IPS DF 6.9 (cell line): ENCODE measurements at places on chromosomes 1 and 21.
A peak's percentile ranks its signal among the peaks of the same experiment; 100 is the strongest.

DNA sequence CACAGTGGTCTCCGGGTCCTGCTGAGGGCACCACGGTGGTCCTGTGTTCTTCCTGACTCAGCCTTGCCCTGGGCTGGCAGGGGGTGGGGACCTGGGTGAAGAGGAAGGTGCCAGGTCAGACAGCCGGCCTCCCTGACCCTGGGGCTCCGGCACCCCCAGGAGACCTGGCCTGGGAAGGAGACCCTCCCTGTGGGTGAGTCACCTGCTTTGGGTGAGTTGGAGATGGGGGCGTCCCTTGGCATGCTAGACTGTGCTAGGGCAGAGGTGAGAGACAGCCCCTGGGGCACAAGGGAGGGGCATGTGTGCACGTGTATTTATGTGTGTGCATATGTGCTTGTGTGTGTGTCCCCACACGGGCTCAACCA, 23.4 kb downstream of the SPSB1 start:
- DNase-seq: no peak

GRCh38 chr1:24893431-24893830, 36.6 kb downstream of the RUNX3 start:
- no peak for DNase-seq

- no peak for DNase-seq
Measured at GRCh38 chr1:177741476-177741875, 228.4 kb downstream of the SEC16B start.

DNA sequence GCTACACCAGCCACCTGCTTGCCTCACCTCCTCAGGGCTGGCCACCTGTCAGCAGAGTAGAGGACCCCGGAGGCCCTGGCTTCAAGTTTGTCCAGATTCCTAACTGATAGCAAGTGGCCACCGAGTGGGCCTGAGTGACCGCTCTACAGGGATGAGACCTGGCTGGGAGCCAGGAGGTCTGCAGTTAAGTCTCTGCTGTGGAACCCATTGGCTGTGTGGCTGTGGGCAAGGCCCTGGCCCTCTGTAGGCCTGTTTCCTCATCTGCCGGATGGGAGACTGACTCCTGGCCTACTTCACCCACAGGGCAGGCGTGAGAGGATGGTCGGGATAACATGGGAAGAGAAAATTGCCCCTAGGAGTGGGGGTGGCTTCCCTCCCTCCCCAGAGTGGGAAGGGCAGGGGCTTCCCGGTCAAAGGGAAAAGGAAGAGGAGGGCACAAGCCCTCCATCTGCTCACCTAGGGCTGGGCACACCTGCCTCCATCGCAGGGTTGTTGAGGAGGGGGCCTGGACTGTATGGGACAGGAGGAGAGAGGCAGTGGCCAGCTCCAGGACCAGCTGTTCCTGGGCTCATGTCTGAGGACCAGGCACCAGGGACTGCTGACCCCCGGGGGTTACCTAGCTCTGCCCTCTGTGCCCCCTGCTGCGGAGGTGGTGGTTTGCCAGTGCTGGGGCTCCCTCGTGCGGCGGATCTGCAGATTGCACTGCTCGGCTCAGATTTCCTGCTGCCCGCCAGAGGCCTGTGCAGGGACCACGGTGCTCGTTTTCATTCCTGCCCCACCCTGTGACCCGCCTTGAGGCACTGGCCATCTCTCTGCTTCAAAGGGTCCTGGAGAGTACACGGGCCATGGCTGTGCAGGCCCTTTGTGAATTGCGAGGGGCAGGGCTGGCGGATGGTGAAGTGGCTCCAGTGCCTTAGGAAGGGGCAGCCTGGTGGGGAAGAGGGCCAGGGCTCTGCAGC, 9.1 kb upstream of the MTFR1L start:
- no peak for DNase-seq

DNA sequence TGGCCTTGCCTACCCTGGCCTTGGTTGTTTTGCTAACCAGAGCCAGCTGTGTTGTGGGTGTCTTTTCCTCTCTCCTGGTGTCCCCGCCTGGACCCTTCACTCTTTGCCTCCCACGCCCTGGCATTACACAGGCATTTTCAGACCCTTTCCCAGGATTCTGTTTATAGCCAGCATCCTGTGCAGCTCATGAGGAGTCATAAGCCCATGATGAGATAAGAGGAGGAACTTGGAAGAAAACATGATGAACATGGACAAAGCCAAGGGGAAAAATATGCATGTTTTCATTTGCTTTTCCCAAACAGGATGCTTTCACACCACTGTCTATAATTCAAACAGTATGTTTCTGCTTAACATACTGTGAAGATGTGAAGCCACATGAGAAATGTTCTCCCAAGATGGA, 18.7 kb upstream of the WARS2 start:
- no peak for DNase-seq

DNA sequence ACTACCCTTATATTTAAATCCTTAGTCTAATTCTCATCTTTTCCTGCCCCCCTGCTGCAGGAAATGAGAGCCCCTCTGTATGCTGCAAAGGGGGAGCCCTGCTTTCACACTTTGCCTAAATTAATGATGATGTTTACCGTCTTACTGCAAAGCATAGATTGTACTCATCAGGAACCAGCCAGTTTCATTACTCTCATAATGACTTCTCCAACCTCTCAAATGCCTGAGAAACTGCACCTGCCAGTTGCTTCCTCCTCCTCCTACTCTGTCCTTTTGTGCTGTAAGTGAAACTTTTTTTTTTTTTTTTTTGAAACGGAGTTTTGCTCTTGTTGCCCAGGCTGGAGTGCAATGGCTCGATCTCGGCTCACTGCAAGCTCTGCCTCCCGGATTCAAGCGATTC, 101.7 kb downstream of the ADSS2 start:
- DNase-seq: no peak

GRCh38 chr21:46097336-46098293, at the start of gene COL6A2:
COL6A2 (plus strand) TSS chr21:46098112.
- DNase-seq: no peak

DNA sequence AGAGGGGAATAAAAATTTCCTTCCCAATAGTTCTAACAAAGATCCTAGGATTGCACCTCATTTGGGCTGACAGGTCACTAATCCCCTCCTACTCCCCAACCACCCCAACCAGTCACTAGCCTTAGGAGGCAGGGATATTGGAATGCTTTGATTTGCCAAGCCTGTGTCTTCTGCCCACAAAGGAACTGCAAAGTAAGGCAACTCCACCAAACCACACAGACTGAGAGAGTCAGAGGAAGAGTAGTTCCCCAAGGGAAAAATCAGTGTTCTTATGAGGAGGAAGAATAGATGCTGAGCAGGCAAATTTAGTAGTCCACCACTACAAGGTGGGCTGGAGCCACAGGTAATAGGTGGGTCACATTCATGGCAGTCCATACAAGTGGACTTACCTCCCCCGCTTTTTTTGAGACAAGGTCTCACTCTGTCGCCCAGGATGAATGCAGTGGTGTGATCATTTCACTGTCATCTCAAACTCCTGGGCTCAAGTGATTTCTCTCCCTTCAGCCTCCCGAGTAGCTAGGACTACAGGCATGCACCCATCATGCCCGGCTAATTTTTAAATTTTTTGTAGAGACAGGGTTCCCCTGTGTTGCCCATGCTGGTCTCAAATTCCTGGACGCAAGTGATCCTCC, 3.7 kb upstream of the TMEM39B start:
- DNase-seq: no peak

- no peak for DNase-seq
Measured at GRCh38 chr1:165063181-165063965, 293.1 kb downstream of the LMX1A start.

- DNase-seq: no peak
Measured at GRCh38 chr1:33586106-33586505, 113.7 kb downstream of the ZSCAN20 start.

- DNase-seq: no peak
Measured at GRCh38 chr1:244085891-244086290, 34.8 kb downstream of the ZBTB18 start.

- DNase-seq: no peak
Measured at GRCh38 chr1:151405187-151405951, 6.0 kb downstream of the PSMB4 start.

DNA sequence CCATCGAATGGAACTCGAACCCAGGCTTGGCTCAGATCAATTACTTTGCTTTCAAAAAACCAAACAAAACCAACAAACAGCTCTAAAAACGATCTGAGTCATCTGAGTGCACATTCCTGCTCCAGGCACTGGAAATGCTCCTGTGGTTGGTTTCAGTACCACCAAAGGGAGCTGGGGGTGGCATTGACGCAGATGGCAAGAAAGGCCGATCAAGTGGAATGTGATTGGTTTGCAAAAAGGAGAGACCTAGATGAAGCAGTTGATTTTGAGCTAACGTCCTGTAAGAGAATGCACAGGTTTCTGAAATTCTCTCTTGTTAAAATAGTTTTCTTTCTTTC, 39.5 kb downstream of the PIK3CD start:
- no peak for DNase-seq

GRCh38 chr1:234683861-234684632, 74.1 kb upstream of the IRF2BP2 start:
- DNase-seq: peak; percentile 25

GRCh38 chr1:7317888-7318287, 453.2 kb upstream of the VAMP3 start:
- DNase-seq: no peak

- DNase-seq: no peak
Measured at GRCh38 chr21:31396399-31396798, 52.3 kb upstream of the TIAM1 start.

- DNase-seq: no peak
Measured at GRCh38 chr1:232432313-232432712, 197.6 kb downstream of the SIPA1L2 start.

DNA sequence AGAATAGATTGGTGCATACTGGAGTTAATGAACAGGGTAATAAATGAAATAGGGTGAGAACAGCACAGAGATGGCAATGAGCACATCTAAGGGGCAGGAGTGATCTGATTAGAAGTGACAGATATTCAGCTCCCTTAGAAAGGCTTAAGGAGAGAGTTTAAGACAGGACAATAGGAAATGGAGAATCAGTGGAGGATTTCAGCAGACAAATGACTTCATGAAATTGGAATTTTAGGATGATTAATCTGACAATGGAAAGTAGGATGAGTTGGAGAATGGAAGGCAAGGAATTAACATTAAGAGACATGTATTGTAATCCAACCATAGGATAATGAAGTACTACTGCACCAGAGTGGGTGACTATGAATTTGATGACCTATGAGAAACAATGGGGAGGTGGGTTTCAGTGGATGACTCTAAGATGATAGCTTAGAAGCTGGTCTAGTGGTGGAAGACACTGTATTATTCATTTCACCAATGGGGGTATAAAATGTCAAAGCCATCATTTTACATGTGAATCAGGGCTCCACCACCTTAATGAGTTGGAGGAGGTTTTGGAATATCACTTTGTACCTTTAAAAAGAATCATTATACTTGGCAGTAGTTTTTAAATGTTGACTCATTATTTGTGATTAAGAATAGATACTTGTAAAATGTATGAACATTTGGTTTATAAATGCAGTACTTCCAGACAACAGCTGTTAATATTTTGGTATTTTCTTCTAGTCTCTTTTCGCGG, 139.1 kb downstream of the PLA2G4A start:
- DNase-seq: no peak

DNA sequence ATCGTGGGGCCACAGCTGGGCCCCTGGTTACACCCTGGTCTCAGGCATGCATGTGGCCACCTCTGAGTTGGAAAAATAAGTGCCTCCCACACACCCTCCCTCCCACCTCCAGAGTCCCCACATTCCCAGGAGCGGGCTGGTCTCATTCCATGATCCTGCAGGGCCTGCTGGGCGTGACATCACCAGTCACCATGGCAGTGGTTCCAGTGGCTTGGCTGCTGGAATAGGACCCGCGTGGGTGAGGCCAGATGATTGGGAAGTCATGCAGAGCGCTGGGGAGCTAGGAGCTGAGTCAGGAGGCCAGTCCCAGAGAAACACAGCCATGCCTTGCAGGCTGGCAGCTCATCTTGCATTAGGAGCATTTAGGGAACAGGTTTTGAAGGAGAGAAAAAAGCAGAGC, 125.4 kb upstream of the TMEM51 start:
- no peak for DNase-seq

- DNase-seq: no peak
Measured at GRCh38 chr1:116765962-116766361, 11.7 kb downstream of the CD2 start.

- no peak for DNase-seq
Measured at GRCh38 chr1:25458541-25459298, 28.0 kb downstream of the MACO1 start.

DNA sequence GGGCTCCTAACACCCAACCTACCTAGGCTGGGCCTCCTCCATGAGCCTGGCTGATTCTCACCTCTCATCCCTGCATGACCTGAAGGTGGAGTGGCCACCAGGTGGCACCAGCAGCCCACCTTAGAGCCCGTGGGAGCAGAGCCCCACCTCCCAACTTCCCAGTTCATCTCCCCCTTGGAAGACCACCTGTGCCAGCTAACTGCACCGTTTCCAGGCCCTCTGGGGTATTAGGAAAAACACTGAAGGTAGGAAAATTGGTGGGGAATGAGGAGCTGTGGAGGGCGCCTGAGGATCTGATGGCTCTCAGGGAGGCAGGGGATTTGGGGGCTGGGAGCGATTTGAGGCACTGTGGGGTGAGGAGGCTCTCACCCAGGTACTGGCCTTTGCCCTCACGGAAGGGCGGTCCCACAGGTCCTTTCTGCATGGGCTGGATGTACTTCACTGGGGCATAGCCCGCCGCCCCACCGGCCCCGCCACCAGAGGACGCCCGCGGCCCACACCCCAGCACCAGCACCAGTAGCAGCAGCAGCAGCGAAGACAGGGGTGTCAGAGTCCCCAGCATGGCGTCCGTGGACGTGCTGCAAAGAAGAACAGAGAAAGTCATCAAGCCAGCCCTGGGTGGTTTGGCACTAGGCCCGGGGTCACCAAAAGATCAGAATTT, 11.1 kb downstream of the ADPRS start:
- peak; percentile 84 for DNase-seq

DNA sequence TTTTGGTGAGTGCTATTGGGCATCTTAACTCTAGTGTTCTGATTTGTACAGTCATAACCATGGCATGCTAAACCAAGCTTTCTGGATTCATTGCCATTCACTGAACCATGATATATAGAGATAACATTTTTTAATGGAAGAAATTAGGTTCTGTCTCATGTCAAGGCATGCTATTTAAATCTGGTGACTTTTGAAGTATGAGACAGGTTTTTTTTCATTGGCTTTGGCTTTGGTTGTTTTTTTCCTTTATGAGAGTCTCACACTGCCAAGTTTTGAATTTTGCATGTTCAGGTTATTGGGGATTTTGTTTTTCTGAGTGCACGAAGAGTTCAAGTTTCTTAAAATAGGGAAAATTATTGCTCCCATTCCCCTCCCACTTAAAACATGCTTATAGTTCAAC, 141.3 kb upstream of the ADAMTS5 start:
- DNase-seq: no peak

DNA sequence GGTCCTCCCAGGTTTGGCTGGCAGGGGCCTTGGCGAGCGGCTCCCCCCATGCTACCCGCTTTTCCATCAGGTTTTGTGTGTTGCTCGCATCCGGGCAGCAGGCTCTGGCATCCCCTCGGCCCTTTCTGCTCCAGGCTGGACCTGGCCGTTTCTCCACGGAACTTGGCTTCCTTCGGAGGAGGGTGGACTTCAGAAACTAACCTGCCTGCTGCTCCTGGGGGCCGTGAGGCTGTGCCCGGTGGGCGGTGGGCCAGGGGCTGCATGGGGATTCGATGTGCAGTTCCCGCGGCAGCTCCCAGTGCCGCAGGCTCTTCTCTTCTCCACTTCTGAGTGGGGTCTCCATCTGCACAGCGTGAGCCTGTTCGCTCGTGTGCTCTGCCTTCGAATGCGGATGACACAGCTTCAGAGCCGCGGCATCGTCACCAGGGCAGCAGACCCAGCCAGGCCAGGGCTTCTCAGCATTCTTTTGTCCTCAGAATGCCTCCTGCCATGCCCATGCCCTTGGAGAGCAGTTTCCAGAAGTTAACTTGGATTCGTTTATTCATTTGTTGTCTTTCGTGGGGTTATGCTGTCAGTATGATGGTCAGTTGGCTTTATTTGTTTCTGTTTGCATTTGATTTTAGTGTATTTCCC, 36.4 kb downstream of the PRKCZ start:
- no peak for DNase-seq
